Dermis blood vessel endothelial cell (primary cell): ENCODE measurements at places on chromosomes 4 and X.

DNA sequence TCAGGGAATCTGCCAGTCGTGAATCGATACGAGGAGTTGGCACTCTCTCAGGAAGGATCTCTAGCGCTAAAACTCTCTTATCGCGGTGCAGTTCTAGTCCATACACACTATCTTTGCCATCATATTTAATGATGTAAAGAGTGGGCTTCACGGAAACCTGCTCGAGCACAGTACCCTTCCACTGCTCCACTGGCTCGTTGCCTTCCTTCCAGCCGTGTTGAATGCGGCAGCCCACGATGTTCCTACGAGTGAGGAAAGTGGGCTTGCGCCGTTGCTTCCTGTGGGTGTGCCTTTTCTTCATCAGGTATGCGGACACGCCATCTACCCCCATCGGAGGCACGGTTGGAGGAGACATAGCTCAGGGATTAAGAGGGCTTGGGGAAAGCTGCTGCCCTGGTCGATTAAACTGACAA, 661 bp downstream of the SPIN4 start:
- peak; percentile 23 for DNase-seq

DNA sequence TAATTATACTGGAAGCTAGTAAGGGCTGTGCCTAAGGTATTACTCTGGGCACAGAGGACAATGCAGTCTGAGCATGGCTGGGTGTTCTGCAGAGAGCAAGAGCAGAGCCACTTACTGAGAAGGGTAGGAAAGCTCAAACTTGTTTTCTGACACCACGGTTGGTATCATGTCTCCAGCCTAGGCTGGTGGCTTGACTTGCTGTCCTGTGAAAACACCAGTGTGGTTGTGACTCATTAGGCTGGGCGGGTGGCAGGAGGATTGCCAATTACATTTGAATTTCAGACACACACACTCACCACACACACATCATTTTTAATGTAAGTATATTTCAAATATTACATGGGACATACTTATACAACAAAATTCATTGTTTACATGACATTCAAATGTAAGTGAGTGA, 19.7 kb upstream of the MTM1 start:
- no peak for DNase-seq

DNA sequence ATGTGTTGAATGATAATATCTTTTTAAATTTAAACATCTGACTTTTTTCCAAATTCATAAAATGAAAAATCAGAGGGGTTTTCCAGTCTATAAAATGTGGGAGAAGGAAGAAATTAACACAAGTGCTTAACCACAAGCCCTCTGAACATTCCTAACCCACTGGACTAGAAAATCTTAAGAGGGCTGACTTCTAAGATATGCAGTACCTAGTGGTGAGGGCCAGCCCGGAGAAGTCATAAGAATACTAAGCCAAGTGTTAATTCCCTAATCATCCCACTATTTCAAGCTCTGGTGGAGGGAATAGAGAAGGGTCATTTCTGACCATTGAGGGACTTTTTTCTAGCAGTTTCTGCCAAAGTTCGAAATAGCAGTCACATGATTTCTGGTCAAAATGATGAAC, 86.9 kb upstream of the NEIL3 start:
- no peak for DNase-seq

DNA sequence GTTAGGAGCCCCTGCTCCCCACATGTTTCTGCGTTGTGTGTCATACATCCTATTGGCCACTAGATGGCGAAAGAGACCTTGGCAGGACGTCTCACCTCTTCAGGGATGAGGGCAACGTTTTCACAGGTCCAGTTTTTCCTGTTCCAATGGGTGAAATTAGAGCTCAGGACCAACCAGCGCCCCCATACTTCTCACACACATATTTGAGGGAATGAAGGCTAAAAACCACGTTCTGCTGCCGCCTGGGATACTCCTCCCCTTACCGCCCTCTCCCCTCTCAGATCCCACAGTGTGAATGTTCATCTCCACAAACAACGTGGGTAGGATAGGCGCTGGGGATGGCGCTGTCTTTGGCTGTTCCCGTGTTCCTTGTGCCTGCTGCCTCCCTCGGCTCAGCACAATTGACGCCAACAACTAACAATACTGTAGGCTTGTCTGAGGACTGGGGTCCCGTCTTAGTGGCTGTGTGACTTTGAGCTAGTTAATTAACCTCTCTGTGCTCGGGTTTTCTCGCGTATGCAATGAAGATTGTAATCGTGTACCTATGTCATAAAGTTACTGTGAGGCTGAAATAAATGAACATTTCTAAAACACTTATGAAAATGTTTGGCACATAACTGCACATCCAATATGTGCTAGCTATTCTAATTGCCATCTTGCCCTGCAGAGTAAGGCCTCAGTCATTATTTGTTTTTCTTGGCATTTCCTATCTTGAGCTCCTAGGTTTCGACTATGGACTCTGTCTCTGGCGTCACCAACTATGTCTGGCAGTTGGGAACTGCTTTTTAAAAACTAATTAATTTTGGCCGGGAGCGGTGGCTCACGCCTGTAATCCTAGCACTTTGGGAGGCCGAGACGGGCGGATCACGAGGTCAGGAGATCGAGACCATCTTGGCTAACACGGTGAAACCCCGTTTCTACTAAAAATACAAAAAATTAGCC, 181.3 kb upstream of the STK26 start:
- peak; percentile 67 for DNase-seq

DNA sequence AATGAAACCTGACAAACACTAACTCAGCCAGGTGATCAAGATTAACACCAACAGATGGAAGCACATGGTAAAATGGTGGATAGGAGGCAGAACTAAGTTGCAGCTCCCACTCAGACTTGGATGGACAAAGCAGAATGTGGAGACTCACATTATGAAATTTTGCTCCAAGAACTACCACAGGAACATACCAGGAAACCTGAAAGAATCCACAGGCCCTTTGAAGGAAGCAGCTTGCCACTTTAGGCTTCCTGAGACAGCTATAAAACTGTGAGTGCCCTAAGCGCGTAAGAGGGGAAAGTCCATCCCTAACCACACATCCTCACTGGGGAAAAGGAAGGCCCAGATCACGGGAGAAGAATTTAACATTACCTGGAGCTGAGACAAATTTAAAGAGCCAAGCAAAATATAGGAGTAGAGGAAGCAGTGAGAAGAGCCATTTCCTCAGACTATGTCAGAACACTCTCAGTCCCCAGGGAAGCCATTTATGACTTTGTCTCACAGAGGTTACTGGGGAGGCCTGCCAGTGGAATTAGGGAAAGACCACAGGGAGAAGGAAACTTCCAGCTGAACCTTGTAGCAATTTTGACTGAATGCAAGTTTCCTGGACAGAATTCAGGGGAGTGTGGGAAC, 224.5 kb downstream of the TEX13C start:
- no peak for DNase-seq
